ENCODE measurements at places on chromosomes 11 and 22.

DNA sequence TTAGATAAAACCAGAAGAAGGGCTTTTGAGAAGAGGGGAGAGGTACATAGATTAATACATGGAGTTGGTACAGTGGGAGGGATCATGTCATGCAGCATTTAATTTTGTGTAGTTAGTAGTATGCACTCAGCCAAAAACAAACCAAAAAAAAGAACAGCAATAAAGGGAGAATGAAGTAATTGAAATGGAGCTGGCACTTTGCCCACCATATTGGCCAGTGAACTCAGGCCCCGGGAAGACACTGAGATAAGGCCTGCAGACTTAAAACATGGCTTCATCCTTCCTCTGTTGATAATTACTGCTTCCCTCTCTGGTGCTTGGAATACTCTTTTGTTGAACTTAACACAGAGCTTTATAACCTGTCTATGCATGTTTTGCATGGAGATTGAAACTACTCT lies 3.1 kb downstream of the PANX1 start:
- DNase-seq, result no peak

DNA sequence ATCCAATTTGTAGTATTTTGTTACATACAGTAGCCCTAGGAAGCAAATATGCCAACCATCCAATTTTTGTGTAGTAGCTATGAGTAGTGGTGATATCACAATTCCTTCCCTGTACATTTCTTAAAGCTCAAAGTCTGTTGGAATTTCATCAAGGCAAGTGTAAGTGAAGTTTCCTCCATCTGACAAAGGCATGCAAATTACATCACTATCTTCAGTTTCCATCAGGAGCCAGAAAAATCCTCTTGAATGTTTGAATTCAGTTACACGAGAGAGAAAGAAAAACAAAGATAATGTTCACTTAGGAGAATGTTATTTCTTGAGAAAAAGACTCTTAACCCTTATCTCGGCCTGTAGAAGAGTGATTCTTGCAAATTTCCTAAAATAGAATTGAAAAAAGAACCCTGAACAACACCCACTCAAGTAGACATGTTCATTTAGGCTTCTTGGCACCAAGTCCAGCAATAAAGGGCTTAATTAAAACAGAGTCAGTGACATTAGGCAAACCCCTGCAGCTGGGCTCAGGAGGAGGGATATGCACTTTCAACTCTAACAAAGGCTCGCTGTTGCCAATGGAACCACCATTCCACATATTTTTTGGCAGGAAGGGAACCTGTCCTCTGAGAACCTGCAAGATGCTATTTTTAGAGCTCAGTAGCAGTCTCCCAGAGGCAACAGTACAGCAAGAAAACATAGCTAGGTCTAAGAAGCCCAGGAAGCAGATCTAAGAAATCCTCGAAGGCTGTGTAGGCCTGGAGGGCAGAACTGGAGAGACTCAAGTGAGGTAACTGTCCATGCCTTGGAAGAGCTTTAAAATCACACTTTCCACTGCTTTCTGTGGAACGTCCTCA lies 144.6 kb downstream of the CCDC81 start:
- DNase-seq, result no peak

GRCh38 chr11:111845276-111846028 lies 25.9 kb downstream of the ALG9 start:
- peak; percentile 92 for DNase-seq

- DNase-seq, result no peak
These were observed 1117.3 kb downstream of the BRD1 start for GRCh38 chr22:48710410-48710809.

DNA sequence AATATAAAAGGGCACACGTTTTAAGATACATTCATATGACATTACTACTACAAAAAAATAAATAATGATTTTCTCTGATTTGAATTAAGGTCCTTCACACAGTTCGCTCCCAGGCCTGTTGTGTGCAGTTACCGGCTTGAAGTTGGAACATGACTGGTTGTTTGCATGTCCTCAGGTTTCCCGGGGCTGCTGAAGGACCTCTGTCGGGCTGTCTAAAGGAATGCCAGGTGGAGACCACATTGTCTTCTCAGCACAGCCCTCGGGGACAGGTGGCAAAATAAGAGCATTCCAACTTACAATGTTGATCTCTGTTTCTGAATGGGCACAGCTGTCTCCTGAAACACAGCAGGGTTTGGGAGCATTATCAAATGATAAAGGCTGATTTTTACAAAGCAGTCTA lies 14.9 kb downstream of the VSIG10L2 start:
- DNase-seq, result no peak

DNA sequence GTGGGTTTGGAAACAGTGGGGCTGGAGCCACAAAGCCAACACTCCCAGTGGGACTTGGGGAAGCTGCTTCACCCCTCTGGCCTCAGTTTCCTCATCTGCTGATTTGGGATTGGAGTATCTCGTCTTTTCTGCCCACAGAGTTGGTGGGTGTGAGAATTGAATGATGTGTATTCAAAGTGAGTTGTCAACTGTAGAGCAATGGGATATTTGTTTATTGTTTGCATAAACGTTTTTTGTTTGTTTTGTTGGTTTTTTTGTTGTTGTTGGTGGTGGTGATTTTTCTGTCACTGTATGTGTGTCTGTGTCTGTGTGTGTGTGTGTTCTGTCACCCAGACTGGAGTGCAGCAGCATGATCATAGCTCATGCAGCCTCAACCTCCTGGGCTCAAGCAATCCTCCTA lies 542.0 kb downstream of the MIAT start:
- DNase-seq, result no peak

- no peak for DNase-seq
These were observed 25.8 kb upstream of the KCNQ1OT1 start for GRCh38 chr11:2725368-2726300.

- DNase-seq, result no peak
These were observed 147.7 kb downstream of the CACNA1I start for GRCh38 chr22:39718206-39718605.

DNA sequence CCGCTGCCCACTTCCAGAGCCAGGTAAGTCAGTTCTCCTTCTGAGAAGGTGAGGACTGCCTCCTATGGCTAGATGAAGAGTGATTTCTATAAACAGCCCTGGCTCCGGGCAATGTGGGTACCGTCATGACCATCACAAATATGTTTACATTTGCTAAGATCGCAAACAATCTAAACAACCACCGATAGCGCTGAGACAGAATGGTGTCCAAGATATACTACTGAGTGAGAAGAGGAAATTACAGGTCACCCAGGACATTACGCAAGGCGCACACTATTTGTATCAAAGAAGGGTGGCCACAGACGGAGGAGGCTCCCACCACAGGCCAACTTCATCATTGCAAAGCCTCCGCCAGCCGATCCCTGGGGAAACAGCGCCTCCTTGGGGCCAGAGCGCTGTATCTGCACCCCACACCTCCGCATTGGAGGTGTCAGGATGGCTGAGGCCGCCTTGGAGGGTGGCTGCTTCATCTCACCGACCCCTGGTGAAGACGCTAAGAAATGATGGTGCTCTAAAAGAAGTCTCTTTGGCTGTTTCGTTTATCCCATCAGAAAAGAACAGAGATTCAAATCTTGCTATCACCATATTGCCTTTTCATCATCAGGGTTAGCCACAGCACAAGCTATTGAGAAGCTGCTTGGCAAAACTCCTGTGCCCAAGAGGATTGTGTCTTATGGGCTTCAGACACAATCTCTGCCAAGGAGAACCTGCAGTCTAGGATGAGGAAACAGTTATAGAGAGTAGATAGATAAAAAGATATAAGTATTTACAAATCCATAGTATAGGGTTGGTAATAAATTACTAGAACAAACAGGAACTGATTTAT lies 12.3 kb upstream of the ASRGL1 start:
- peak; percentile 90 for DNase-seq

- no peak for DNase-seq
These were observed 1054.7 kb upstream of the CNTN5 start for GRCh38 chr11:97965849-97966646.

DNA sequence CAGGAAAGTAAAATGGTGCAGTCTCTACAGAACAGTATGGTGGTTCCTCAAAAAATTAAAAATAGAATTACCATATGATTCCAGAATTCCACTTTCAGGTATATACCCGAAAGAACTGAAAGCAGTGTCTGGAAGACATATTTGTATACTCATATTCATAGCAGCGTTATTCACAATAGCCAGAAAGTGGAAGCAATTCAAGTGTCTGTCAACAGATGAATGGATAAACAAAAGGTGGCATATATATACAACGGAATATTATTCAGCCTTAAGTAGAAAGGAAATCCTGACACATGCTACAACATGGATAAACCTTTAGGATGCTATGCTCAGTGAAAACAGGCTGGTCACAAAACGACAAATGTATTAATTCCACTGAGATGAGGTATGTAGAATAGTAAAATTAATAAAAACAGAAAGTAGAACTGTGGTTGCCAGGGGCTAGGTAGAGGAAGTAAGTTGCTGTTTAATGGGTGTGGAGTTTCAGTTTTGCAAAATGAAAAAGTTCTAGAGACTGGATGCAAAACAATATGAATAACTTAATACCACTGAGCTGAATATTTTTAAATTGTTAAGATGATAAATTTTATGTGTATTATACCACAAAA lies 14.5 kb downstream of the SAA1 start:
- no peak for DNase-seq

Measured in suppressor macrophage (primary cell).